ENCODE measurements at places on chromosomes 12 and 14. TPM values are rescaled to one million over a fixed set of nuclear protein-coding genes. Genes with fewer than 3 reads are reported as not detected.

GRCh38 chr12:54359762-54360351 is 4.4 kb downstream of the GPR84 start:
- H3K36me3 ChIP-seq = no peaks in the 10 kb centered on the region
- H3K4me3 ChIP-seq = peak overlapping the region; percentile 65
- H3K4me1 ChIP-seq = peaks cover 35% of the 10 kb centered on the region
- H3K27me3 ChIP-seq = no peaks in the 10 kb centered on the region

DDX24 gene
- total RNA-seq = 188 TPM

- H3K27ac ChIP-seq = no peak overlapping the region
- no peak for DNase-seq
- H3K27me3 ChIP-seq = no peaks in the 10 kb centered on the region
These were observed 8.2 kb downstream of the IPO8 start for GRCh38 chr12:30687265-30687986.

DNA sequence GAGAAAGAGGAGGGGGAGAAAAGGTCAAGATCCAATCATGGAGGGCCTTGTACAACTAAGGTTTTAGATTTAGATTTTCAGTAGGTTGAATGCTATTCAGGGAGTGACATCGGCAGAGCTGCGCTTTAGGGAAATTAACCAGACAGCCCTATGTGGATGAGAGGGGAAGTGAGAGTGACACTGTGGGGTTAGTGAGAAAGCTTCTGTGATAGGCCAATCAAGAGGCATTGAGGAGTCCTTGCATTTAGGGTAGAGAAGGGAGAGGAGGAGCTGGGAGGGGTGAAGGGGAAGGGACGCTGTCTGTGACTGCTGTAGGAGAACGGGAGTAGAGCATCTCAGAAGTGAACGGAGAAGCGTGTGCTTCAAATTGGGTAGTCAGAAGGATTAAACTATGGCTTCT is 3.4 kb downstream of the HSD17B6 start:
- H3K27me3 ChIP-seq = no peaks in the 10 kb centered on the region
- no peak overlapping the region for H3K27ac ChIP-seq
- H3K4me3 ChIP-seq = no peak overlapping the region
- DNase-seq = no peak
- no peaks in the 10 kb centered on the region for H3K4me1 ChIP-seq

- peaks cover 20% of the 10 kb centered on the region for H3K4me1 ChIP-seq
- DNase-seq = no peak
- H3K27ac ChIP-seq = peak overlapping the region; percentile 76
- no peaks in the 10 kb centered on the region for H3K27me3 ChIP-seq
- no peaks in the 10 kb centered on the region for H3K36me3 ChIP-seq
These were observed 58.5 kb downstream of the PLXNC1 start for GRCh38 chr12:94206886-94207285.

RTN1 gene
- 15.6 TPM for total RNA-seq

- H3K27me3 ChIP-seq = no peaks in the 10 kb centered on the region
- no peak overlapping the region for H3K4me3 ChIP-seq
- H3K36me3 ChIP-seq = no peaks in the 10 kb centered on the region
- H3K4me1 ChIP-seq = no peaks in the 10 kb centered on the region
These were observed 31.2 kb upstream of the CHPT1 start for GRCh38 chr12:101666052-101666728.

BMP4 gene
- 8.7 TPM for total RNA-seq

DNA sequence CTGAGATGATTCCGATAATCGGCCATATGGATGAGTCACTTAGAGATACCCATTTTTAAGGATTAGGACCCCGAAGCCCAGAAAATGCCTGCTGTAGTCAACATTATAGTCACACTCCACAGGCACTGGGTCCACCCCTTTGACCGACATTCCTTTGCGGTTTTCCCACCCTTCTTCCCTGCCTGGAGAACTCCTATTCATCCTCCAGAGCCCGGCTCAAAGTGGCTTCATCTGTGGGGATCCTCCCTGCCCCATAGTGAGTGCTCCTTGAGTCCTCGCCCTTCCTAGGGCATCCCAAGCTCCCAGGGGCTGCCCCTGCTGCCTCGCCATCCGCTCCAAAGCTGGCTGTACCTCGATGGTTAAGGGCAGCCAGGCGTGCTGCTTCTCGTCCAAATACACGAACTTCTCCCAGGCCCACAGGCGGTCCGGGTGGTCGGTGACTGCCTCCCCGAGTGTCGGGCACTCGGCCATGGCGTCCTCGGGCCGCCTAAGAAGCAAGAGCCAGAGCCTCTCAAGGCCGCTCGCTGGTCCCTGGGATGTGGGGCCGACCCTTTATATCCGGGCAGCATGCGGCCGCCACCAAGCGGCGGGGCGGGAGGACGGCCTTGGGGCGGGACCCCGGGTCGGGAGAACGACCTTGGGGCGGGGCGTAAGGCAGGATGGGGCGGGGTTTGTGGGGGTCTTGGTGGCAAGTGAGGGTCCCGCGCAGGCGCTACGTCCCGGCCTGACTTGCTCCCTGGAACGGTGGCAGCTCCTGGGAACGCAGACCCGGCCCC is at the start of gene TCL1A:
Gene TCL1A, minus strand, starts transcription at position 530 of the 776 bp plus-strand sequence. Its CDS starts 59 bp downstream, at position 471.
- H3K36me3 ChIP-seq = no peaks in the 10 kb centered on the region
- no peaks in the 10 kb centered on the region for H3K4me1 ChIP-seq
- DNase-seq = peak; percentile 72
- no peak within 1 kb of the TSS for H3K4me3 ChIP-seq
- no peak within 1 kb of the TSS for H3K27ac ChIP-seq
- H3K27me3 ChIP-seq = no peaks in the 10 kb centered on the region

CKB gene
- 269 TPM for total RNA-seq

FITM1 gene
- total RNA-seq = 0.89 TPM

TTC7B gene
- 16.7 TPM for total RNA-seq

CDCA4 gene
- total RNA-seq = 6.8 TPM

GRCh38 chr12:106358396-106359241 is 1.1 kb downstream of the POLR3B start:
- H3K36me3 ChIP-seq = no peaks in the 10 kb centered on the region
- peak; percentile 61 for DNase-seq
- H3K4me3 ChIP-seq = peak overlapping the region; percentile 59
- H3K27me3 ChIP-seq = no peaks in the 10 kb centered on the region
- H3K27ac ChIP-seq = peak overlapping the region; percentile 93
- H3K4me1 ChIP-seq = peaks cover 12% of the 10 kb centered on the region

GRCh38 chr14:24701062-24701461 is 67.1 kb upstream of the GZMB start:
- no peak overlapping the region for H3K4me3 ChIP-seq
- no peaks in the 10 kb centered on the region for H3K4me1 ChIP-seq
- no peaks in the 10 kb centered on the region for H3K36me3 ChIP-seq
- no peaks in the 10 kb centered on the region for H3K27me3 ChIP-seq
- H3K27ac ChIP-seq = no peak overlapping the region
- no peak for DNase-seq

DNA sequence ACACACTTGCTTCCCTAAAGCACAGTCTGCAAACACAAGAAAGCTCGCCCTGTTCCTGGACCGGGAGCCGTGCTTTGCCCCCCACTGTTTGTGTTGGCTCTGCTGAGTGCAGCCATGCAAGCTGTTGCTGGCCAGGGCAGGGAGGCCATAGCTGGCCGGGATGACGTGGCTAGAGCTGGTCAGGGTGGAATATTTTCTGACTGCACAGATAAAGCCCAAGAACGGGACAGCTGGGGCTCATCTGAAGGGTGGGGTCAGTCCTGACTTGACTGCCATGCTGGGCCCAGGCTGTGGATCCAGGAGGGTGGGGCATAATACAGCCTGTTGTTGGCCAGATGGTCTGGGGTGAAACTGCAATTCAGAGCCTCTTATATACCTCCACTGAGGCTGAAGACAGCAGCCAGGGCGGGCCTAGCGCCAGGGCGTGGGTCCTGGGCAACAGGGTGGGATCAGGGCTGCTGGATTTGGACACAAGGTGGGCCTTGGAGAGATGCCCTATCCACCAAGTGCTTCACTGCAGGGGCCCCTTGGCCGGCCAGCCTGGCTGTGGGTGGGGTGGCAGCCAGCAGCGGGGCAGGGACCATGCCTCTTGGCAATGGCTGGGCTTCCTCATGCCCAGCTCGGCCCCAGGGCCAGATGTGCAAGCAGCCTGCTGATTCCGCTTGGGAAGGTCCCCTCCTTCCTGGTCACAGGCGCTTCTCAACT is 14.8 kb downstream of the KMT5A start:
- peaks cover 11% of the 10 kb centered on the region for H3K4me1 ChIP-seq
- H3K36me3 ChIP-seq = peaks cover 74% of the 10 kb centered on the region
- peak; percentile 74 for DNase-seq
- peak overlapping the region; percentile 18 for H3K27ac ChIP-seq
- no peak overlapping the region for H3K4me3 ChIP-seq
- no peaks in the 10 kb centered on the region for H3K27me3 ChIP-seq

C14orf119 gene
- total RNA-seq = 35.1 TPM

GRCh38 chr14:102187568-102188001 is 47.9 kb downstream of the WDR20 start:
- H3K27ac ChIP-seq = peak overlapping the region; percentile 36
- H3K4me3 ChIP-seq = no peak overlapping the region
- no peaks in the 10 kb centered on the region for H3K27me3 ChIP-seq
- peaks cover 18% of the 10 kb centered on the region for H3K4me1 ChIP-seq
- H3K36me3 ChIP-seq = no peaks in the 10 kb centered on the region
- DNase-seq = no peak

DNA sequence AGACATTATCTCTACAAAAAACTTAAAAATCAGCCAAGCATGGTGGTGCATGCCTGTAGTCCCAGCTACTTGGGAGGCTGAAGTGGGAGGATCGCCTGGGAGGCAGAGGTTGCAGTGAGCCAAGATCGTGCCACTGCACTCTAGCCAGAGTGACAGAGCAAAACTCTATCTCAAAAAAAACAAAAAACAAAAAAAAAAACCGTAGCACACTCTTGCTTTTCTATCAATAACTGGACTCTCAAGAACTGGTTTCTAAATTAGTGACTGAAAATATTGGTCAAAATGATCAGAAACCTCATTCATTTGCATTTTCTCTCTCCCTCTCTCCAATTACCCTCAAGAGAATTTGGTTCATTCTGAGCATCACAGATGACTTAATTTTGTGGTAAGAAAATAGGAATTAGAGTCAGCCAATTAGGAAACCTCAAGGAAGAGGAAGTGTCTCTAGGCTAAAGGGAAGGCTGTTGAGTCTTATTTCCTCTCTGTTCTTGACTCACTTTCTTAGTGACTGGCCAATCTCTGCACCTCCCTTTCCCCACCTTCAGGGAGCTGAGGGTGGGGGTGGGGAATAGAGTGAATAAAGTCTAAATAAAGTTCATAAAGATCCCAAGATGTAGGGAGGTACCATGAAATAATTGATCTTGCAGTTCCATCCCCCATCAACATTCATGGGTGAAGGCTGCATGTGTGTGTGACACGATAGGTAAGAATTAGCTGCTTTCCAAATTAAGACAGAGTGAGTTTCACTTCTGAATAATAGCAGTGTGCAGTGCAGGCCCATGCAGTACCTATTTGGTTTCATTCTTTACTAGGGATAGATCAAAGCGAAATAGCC is 6.8 kb upstream of the PSMA6 start:
- peaks cover 5% of the 10 kb centered on the region for H3K4me1 ChIP-seq
- DNase-seq = peak; percentile 33
- H3K36me3 ChIP-seq = no peaks in the 10 kb centered on the region
- peak overlapping the region; percentile 73 for H3K27ac ChIP-seq
- no peak overlapping the region for H3K4me3 ChIP-seq

Measured in upper lobe of left lung (tissue), 6 donors.